ENCODE measurements at places on chromosomes 1 and 21.

- DNase-seq = no peak
These were observed 116.4 kb downstream of the GREM2 start for GRCh38 chr1:240495601-240496000.

DNA sequence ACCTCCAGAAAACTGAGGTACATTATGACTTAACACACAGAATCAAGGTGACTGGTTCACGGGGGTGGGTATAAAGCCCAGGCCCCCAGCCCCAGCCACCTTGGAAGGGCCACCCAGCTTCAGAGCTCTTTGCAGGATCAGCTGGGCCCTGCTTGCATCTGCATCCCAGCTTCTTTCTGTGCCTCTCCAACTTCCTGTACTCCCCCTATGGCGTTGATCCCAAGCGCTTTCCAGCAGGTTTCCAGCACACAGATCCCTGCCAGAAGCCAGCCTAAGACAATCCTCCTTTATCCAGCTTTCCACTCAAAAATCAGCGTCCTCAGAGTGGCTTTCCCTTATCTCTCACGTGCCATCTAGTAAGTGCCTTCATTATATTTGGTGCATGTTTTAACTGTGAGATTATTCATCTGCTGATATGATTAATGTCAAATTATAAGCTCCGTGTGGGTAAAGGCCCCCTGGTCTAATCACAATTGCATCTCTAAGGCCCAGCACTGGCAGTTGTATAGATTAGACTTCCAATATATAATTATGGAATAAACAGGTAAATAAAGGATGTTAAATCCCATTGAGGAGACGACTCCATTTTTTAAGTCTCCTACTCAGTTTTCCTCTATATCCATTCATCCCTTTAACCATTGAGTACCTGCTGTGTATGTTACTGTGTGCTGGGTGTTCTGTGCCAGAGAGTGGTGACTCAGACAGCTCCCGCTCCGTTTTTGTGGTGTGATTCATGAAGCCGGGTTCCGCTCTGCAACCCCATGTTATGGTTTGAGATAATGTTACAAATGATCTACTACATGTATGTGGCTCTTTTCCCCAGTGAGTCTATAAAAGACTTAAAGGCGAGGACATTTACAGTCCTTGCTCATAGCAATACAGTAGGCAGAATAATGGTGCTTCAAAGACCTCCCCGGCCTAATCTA lies 387.6 kb downstream of the PCP4 start:
- DNase-seq = no peak

DNA sequence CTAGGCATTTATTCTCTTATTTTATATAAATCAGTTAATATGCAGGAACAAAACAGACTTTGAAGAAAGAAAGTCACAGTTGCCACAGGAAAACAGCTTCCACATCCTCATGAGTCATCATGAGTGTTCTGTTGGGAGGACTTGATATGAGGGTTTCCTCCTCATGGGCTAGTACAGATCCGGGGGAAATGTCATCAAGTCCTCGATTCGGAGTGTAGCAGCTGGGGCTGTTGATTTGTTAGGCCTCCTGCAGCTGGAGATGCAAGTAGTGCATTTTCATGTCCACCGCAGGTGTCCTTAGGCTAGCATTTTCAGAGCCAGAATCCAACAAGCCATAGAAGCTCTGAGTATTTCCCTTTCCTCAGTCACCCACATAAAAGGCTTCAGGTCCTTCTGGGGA lies 36.7 kb downstream of the ADAM30 start:
- DNase-seq = no peak

GRCh38 chr21:17929510-17929909 lies 110.4 kb upstream of the C21orf91 start:
- no peak for DNase-seq

DNA sequence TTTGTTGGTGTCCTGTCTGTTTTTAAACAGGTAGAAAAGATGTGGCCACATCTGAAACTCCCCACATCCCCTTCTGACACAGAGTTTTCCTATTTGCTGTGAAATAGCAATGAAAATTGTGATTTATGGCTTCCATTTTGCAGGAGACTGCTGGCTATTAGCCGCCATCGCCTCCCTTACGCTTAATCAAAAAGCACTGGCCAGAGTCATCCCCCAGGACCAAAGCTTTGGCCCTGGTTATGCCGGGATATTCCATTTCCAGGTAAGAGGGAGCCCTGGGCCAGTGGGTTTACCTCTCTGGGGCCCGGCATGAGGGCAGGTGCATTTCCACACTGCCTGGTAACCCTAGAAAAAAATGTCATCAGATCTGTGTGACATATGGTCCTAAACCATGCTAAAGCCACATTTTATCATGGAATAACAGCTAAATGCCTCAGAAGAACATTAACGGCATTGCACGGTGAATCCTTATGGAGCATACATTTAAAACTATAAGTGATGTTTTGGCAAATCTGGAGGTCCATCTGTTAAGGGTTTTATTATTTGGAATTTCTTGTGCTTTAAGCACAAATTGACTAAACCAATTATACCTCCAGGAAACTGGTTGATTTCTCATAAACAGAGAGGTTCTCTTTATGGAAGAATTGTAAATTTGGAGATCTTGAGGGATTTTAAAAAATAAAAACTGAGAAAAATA lies 12.3 kb downstream of the CAPN9 start:
- no peak for DNase-seq

GRCh38 chr1:177091040-177091439 lies 73.5 kb downstream of the ASTN1 start:
- no peak for DNase-seq

DNA sequence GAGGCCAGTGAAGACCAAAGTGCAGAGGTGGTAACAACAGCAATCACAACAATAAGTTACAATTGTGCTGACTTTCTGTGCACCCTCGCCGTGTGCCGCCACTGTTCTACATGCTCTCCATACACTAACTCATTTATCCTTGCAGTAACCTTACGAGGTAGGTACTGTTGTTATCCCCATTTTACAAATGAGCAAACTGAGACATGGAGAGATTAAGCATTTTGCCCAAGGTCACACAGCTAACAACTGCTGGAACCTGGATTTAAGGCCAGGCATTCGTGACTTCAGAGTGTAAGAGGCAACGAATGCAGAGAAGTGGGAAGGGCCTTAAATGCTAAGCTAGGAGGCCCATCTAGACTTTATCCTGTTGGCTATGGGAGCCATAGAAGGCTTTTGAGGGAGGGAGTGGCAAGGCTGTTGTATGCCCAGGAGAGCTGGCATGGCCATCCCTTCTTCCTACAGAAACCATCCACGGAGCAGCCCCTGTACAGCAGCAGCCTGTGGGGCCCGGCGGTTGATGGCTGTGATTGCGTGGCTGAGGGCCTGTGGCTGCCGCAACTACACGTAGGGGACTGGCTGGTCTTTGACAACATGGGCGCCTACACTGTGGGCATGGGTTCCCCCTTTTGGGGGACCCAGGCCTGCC lies 36.6 kb downstream of the AZIN2 start:
- DNase-seq = no peak

DNA sequence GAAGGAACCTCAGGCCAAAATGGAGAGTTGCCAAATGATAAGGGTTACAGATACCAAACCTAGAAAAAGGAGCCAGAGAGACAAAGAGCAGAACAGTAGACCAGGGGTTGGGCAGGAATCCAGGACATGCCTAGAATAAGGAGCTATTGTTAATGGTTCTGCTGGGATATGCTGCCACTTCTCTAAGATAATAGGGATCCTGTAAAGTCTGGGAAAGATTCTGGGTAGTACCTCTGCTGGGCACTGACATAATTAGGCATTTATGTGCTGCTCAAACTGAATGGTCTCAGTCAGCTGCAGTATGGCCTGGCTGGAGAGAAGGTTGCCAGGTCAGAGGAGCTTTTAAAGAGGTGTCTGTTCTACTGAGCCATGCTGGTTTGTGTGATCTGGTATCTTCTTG lies 19.9 kb upstream of the NRIP1 start:
- DNase-seq = no peak

DNA sequence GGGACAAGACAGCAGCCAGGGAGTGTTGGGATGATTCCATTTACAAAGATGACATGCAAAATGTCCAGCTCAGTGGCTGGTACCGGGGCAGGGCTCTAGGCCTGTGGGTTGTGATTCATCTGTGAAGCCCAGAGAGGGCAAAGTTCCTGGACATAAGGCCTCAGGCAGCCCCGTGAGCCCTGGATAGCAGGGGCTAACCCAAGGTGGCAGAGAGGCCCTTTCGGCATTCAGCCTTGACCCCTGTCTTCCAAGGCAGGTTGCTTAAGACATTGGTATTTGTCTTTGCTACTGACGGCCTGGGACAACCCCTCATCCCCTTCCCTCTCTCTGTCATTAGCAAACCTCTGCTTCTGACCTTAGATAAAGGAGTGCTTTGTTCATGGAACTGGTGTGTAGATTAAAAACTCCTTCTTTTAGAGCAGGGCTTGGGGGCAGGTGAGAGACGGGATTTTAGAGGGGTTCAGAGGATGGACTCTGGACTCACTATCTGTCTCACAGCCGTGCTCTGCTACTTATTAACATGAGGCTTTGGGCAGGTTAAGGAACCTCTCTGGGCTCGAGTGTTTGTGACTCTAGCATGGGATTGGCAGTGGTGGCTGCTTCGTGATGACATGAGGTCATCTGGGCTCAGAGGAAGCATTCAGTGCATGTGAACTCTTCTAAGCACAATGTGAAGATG lies 36.3 kb downstream of the TMEM51 start:
- DNase-seq = no peak

All from KBM-7 (cell line).